ENCODE measurements at places on chromosomes 5 and 9.
A peak's percentile ranks its signal among the peaks of the same experiment; 100 is the strongest.

GRCh38 chr9:113657765-113658544 is 194.4 kb downstream of the RGS3 start:
- DNase-seq, result peak; percentile 86

DNA sequence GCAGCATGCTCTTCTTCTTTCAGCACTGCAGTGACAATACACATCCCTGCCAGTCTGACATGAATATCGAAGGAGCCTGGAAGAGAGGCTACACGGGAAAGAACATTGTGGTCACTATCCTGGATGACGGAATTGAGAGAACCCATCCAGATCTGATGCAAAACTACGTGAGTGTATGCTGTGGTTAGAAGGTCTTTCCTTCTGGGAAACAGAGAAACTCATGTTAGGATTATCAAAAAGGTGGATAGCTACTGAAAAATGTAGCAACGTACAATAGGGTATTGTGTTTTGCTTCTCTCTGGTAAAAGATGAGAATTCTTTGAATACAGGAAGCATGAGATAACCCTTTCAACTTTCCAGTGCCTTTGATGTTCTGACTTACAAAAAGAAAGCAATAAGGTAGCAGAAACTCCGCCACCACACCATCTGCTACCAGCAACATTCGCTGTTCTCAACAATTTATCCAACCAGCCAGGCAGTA is 133.3 kb downstream of the PCSK5 start:
- DNase-seq, result no peak

DNA sequence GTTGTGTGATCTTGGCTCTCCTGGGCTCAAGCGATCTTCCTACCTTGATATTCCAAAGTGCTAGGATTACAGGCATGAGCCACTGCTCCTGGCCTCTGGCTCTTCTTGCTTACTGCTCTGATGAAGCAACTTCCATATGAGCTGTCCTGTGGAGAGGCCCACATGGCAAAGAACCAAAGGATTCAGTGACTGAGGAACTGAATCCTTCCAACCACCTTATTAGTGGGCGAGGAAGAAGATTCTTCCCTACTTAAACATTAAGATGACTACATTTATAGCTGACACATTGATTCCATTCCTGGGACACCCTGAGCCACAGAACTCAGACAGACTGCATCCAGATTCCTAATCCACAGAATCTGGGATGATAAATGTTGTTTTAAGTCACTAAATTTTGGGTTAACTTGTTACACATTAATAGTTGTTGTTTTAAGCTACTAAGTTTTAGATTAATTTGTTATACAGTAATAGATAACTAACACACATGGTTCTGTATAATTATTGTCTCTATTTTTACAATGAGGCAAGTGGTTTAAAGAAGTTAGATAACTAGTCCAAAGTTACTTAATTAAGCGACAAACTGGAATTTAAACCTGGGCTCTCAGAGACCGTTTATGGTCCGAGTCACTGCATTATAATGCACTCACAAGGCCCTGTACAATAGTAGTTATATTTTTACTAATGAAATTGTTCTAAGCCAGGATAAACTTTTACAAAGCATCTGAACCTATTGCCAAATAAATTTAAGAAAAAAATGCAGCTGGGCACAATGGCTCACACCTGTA is 16.7 kb upstream of the SLCO4C1 start:
- DNase-seq, result no peak

GRCh38 chr5:90020575-90021538 is 388.7 kb downstream of the CETN3 start:
- DNase-seq, result no peak

DNA sequence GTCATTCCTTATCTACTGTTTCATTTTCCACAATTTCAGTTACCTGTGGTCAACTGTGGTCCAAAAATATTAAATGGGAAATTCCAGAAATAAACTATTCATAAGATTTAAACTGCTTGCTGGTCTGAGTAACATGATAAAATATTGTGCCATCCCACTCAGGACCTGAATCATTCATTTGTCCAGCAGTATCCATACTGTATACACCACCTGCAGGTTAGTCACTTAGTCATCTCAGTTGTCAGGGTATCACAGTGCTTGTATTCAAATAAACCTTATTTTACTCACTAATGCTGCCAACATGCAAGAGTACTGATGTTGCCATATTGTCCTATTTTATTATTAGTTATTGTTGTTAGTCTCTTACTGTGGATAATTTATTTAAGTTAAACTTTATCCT is 139.7 kb downstream of the FBXO4 start:
- no peak for DNase-seq

DNA sequence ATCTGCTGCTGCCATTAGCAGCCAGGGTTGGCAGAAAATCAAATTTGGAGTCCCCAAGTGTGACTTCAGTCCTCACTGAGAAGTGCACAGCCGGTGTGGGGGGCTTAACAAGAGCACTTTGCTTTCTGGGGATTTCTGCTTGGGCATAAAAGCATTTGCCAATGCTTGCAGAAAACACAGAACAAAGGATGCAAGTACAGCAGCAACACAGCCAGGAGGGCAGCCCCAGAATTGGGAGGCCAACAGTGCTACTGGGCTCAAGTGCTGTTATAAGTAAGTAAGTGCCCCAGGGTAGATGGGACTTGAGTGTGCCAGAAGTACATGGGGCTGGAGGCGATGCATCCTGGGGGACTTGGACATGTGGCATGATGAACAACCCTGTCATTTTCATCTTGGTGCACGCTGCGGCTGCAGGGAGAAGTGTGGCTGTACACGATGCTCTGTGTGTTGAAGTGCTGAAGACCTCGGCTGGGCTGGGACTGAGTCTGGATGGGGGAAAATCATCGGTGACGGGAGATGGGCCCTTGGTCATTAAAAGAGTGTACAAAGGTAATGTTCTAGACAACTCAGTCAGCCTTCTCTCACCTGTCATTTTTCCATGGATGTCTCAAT is 73.3 kb downstream of the GOLPH3 start:
- no peak for DNase-seq

GRCh38 chr5:2222246-2222992 is 339.7 kb upstream of the IRX4 start:
- DNase-seq, result no peak

- no peak for DNase-seq
These were observed 104.6 kb upstream of the SARDH start for GRCh38 chr9:133842721-133843227.

DNA sequence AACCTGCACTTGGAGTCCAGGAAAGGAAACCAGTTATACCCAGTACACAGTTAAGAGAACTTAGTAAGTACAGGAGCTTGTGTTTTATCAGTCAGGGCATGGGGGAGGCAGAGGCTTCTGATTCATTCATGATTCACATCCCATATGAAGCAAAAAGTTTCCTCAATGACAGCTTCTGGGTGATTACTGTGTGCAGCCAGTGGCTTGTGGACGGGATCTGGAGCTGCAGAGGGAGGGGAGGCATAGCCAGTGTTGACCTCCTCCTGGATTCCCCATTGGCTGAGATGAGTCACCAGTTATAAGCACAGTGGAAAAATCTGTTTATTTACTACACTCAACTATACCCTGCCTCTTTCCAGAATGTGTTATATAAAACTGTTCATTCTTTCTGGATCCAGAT is 17.7 kb downstream of the IL31RA start:
- DNase-seq, result peak; percentile 36

DNA sequence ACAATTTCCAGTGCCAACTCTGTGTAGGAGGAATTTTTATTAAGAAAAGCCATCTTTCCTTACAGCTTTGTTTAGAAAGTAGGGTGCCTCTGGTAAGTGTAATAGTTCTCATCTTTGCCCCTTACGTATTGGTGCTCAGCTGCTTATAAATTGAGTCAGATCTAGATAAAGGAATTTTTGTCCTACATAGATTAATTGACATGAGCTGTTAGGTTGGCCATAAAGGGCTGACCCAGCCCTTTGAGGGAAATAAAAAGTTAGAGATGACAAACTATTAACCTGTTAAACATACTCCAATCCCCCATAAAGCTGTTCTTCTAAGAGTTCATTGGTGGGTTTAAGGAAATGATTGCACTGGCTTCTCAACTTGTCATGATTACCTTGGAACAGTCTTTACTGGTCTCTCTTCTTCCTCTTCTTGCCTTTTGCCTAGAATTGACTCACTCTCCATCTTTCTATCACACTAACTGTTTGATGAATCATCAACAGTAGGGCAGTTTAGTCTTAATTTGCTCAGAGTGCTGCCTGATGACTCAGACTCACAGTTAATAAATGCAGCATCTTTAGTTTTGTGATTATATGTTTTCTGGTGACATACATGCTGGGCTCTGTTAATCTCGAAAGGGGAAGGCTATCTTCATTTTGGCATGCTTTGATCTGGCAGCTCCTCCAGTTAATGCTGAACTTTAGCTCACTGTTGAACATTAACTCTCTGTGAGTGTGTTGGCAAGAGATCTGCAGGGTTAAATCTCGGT is 51.7 kb downstream of the ARHGAP26 start:
- no peak for DNase-seq

GRCh38 chr5:166251786-166252185 is 2039.7 kb upstream of the WWC1 start:
- DNase-seq, result no peak

GRCh38 chr5:142547445-142548380 is 138.2 kb downstream of the FGF1 start:
- DNase-seq, result no peak

- DNase-seq, result no peak
These were observed 442.9 kb downstream of the RAB3C start for GRCh38 chr5:59025734-59026133.

- DNase-seq, result no peak
These were observed 98.2 kb downstream of the CSNK1G3 start for GRCh38 chr5:123610209-123610608.

GRCh38 chr5:137629646-137630045 is 106.2 kb downstream of the KLHL3 start:
- no peak for DNase-seq

DNA sequence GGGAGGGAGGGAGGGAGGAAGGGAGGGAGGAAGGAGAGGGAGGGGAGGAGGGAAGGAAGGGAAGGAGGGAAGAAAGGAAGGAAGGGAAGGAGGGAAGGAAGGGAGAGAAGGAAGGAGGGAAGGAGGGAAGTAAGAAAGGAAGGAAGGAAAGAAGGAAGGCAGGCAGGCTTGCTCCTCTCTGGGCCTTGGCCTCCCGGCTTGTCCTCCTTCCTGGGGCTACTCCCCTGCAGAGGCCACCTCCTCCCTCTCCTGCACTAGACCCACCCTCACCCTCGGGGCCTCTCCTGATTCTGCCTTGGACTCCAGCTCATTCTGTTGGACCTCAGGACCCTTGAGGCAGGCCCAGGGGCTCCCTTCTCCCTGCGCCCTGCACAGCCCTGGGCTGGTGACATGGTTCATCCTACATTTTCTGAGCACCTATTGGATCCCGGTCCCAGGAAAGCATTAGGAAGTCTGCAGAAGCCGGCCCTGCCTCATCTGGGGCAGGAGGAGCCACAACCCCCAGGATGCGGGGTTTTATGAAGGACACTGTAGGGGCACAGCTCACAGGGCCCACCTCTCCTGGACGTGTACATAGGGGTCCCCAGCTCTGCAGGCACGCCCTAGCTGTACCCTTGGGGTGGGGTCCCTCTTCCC is 23.0 kb downstream of the LHX3 start:
- DNase-seq, result no peak

DNA sequence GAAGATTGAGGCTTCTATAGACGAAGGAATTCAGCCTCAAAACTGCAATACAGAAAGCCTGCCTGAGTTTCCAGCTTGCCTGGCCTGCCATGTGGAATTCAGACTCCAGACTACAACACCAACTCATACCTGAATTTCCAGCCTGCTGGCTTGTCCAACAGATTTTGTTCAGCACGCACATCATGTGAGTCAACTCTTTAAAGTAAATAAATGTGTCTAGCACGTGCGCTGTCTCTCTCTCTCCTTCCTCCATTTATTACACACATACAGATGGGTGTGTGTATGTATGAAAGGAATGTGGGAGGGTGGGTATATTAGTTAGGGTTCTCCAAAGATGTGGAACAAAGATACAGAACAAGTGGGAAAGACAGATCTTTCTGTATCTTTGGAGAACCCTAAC is 82.4 kb upstream of the TAS2R1 start:
- DNase-seq, result no peak

DNA sequence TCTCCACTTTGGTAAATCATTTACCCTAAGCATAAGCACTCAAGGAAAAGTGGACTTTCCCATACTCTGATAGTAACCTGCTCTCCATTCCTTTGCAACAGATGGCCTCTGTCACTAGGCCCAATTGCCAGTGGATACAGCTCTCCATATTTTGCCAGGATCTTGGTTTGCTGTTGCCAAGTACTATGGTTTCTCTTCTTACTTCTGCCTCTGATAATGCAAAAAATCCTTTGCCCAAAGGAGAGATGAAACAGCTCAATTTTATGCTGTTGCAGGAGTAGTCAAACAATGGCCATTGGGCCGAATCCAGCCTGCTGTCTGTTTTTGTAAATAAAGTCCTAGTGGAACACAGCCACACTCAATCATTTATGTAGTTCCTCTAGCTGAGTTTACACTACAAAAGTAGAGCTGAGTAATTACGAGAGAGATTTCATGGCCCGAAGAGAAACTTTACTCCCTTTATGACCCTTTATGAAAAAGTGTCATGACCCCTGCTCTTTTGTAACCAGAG is 92.5 kb downstream of the HTR4 start:
- DNase-seq, result no peak

DNA sequence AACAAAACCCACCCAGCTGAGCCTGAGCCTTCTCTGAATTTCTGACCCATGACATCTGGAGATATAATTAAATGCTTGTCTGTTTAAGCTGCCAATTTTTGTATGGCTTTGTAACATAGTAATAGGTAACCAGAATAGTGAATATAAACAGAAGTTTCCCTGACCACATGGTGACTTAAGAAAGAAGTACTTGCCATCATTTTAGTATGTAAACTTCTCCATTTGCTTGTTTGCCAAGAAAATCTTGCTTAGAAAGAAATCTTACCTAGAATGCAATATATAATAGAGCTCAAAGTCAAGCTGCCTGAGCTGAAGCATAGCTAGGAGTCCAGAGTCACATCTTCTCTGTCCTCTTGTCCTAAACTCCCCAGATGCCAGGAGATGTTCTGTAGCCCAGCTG is 117.0 kb downstream of the PCSK1 start:
- no peak for DNase-seq

GRCh38 chr9:135084881-135085760 is 2.3 kb upstream of the OLFM1 start:
- no peak for DNase-seq

DNA sequence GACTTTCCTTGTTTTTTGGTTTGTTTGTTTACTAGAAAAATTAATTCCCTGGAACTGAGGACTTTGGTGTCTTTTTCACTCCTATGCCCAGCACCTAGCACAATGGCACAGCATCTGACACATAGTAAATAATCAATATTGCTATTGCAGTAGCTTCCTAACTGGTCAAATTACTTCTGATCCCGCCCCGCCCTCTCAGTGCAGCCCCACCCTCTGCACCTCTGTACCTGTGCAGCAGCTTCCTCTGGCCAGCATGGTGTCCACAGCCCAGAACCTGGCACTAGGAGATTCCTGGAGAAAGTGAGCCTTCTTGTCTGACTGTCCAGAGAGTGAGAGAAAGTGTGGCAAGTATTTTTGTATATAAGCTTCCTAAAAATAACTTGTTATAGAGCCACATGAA is 343.2 kb downstream of the ZNF608 start:
- DNase-seq, result no peak
